ENCODE measurements at places on chromosomes 2 and 18. TPM values are rescaled to one million over a fixed set of nuclear protein-coding genes. Genes with fewer than 3 reads are reported as not detected.

SERPINB13 gene
- total RNA-seq, result not detected

IL36G gene
- total RNA-seq, result not detected

SGPP2 gene
- not detected for total RNA-seq

UPP2 gene
- not detected for total RNA-seq

MAL gene
- total RNA-seq, result not detected

POTEJ gene
- total RNA-seq, result not detected

MDH1B gene
- total RNA-seq, result 0.54 TPM

DSEL gene
- 100 TPM for total RNA-seq

CRYGD gene
- total RNA-seq, result not detected

PLGLB2 gene
- total RNA-seq, result 0.72 TPM

DNA sequence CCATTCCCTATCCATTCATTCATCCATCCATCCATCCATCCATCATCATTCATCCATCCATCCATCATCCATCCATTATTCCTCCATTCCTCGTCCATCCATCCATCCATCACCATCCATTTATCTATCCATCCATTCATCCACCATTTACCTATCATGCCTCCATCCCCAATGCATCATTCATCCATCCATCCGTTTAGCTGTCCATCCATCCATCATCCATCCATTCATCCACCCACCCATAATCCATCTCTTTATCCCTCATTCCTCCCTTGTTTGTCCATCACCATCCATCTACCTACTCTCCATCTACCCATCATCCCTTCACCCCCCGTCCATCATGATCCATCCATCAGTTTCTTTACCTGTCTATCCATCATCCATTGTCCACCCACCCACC lies 13.6 kb downstream of the NFATC1 start:
- H3K27ac ChIP-seq, result no peak overlapping the region
- no peaks in the 10 kb centered on the region for H3K4me1 ChIP-seq
- H3K27me3 ChIP-seq, result no peaks in the 10 kb centered on the region
- H3K36me3 ChIP-seq, result peaks cover 14% of the 10 kb centered on the region
- no peak for DNase-seq

DNA sequence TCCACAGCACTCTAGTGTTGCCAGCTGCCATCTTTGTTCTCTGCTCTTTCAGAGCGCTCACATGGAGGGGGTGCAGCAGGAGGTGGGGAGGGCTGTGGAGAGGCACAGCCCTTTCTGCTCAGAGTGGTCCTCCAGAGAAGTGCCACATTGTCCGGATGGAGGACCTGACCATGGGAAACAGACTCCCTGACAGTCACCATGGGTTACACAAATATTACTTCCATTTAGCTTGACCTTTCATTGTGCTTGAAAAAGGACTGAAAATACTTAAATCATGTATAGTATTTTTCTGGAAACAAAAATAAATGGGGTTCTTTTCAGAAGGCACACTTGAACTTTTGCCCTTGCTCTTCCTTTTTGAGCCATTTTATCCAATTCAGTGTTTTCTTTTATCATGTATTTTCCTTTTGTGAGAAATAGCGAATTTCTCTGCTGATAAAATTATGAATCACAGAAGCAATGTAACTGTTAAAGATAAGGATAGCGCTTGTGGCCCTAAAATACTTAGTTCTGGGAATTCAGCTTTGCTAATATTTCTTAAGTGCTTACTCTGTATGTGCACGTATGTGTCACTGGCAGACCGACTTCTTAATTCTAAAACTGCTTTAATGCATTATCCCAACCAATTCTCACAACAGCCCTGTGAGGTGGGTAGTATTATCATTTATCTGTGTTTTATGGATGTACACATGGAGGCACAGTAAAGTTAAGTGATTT lies 34.2 kb downstream of the SPATS2L start:
- H3K36me3 ChIP-seq, result peaks cover 4% of the 10 kb centered on the region
- H3K27me3 ChIP-seq, result no peaks in the 10 kb centered on the region
- peak overlapping the region; percentile 31 for H3K27ac ChIP-seq
- peak; percentile 23 for DNase-seq

DNA sequence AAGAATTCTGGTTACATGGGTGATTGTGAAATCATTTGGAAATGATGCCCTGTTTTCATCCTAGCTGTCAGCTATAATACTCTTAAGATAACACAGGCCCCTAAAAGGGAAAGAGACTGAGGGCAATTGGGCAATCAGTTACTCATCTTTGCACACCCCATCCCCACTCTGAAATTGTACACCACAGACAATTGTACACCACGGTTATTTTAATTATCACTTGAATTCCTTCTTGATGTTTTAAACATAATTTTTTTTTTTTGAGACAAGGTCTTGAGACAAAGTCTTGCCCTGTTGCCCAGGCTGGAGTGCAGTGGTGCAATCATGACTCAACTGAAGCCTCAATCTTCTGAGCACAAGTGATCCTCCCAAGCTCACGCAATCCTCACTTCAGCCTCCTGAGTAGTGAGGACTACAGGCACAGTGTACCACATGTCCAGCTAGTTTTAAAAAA lies 862.4 kb upstream of the ACVR2A start:
- no peaks in the 10 kb centered on the region for H3K36me3 ChIP-seq
- peak overlapping the region; percentile 24 for H3K27ac ChIP-seq
- DNase-seq, result peak; percentile 69
- H3K27me3 ChIP-seq, result no peaks in the 10 kb centered on the region

DNA sequence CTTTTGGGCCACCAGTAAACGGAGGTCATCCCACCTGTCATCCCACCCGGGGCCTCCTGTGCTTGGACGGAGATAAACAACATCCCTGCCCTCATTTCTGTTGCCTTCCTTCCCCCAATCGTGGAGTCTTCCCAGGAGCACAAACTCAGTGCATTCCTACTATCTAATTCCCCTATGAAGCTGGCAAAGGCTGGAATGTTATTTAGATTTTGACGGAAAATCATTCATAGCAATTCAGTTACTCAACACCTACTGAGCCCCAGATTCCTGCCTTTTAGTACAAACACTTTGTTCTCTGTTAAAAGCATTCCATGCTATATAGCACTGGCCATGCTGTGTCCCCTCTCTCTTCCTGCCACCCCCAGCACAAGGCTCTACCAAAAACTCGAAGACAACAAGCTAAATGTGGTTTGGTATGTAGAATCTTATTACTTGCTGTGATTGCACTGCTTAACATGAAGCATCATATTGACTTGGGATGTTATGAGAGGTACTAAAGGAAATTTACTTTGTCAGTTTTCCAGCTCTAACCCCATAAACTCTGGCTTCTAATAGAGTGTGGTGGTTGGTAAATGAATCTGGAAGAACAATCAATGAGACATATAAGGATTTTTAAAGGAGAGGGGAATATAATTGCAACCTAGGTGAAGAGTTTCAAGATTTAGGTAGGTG lies 32.3 kb upstream of the IMPA2 start:
- peak overlapping the region; percentile 79 for H3K27ac ChIP-seq
- H3K4me1 ChIP-seq, result peaks cover 24% of the 10 kb centered on the region
- DNase-seq, result peak; percentile 68
- H3K27me3 ChIP-seq, result no peaks in the 10 kb centered on the region

DNA sequence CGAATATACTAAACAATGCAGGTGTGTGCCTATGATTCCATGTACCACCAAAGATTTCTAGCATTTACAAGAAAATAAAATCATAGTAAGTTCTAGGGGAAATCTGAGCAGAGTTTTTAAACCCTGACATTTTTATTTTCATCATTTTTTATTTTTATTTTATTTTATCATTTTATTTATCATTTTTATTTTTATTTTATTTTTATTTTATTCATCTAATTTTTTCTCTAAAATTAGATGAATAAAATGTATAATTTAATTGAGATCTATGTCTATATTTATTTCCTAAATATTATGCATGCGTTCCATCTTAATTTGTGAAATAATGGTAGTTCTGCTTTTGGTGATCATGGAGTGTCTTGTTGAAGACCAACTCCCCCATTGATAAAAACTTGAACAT lies 257.6 kb upstream of the DOK6 start:
- H3K4me1 ChIP-seq, result no peaks in the 10 kb centered on the region
- H3K27me3 ChIP-seq, result no peaks in the 10 kb centered on the region
- H3K27ac ChIP-seq, result no peak overlapping the region
- H3K4me3 ChIP-seq, result no peak overlapping the region
- no peak for DNase-seq

GRCh38 chr2:196233805-196234475 lies 62.6 kb upstream of the STK17B start:
- H3K27me3 ChIP-seq, result no peaks in the 10 kb centered on the region
- peak; percentile 27 for DNase-seq
- H3K4me1 ChIP-seq, result peaks cover 8% of the 10 kb centered on the region
- H3K27ac ChIP-seq, result no peak overlapping the region

GRCh38 chr2:67792681-67793091 lies 270.1 kb downstream of the C1D start:
- no peak for DNase-seq
- H3K4me1 ChIP-seq, result peaks cover 3% of the 10 kb centered on the region
- no peaks in the 10 kb centered on the region for H3K27me3 ChIP-seq
- H3K36me3 ChIP-seq, result no peaks in the 10 kb centered on the region
- H3K4me3 ChIP-seq, result no peak overlapping the region

DNA sequence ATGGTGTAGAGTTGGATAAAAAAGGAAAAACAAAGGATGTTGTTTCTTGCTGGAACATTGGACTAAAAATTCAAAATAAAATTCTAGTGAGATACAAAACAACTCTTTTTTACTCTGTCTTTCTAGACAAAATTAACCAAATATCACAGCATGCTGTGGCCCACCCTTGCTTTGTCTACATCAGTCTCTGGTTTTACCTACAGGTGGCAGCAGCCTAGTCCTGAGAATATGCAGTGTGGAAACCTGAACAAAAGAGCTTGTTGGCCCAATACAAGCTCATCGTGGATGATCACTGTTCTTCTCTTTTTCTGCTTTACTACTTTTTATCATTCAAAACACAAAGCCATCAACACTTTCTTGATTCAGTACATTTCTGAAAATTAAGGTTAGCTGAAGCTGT lies 210.4 kb downstream of the CDH19 start:
- H3K27ac ChIP-seq, result no peak overlapping the region
- H3K4me3 ChIP-seq, result no peak overlapping the region
- no peak for DNase-seq
- H3K4me1 ChIP-seq, result no peaks in the 10 kb centered on the region
- H3K27me3 ChIP-seq, result no peaks in the 10 kb centered on the region

DNA sequence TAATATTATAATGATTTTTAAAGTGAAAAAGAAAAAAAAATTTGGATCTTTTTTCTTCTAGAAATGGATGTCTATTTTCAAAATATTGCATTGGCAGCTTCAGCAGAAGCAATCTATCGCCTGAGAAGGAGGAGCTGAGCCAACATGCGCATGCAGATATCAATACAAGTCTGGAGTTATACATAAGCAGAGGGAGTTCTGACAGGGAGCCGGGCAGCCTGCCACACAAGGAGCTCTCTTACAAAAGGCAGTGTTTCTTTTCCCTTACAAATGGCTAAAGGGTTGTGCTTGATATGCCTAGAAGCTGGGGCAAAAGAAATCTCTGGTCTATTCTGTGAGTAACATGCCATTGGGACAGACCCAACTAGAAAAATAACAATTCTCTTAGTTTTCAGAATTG lies 291.9 kb upstream of the TRIB2 start:
- no peaks in the 10 kb centered on the region for H3K27me3 ChIP-seq
- peak; percentile 58 for DNase-seq
- no peak overlapping the region for H3K4me3 ChIP-seq
- H3K4me1 ChIP-seq, result peaks cover 15% of the 10 kb centered on the region
- H3K36me3 ChIP-seq, result no peaks in the 10 kb centered on the region
- H3K27ac ChIP-seq, result no peak overlapping the region

DNA sequence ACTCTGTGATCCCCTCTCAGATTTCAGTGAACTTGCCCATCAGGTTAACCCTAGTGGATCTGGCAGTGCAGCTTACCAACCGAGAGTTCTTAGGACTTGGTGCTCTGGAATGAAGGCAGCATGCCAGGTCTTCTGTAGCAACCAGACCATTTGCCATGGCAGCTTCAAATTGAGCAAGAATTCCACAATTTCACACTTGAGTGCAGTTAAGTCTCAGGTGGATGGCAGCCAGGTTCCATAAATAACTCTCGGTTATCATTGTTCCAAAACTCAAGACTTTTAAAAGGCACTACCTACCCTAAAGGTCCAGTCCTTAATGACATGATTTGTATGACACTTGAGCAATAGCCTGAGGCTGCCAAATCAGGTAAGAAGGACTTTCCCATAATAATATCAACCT lies 48.1 kb downstream of the GALNT3 start:
- no peak overlapping the region for H3K27ac ChIP-seq
- no peaks in the 10 kb centered on the region for H3K27me3 ChIP-seq
- H3K4me3 ChIP-seq, result no peak overlapping the region
- DNase-seq, result no peak

GRCh38 chr2:234483568-234484251 lies 13.2 kb downstream of the ARL4C start:
- no peak overlapping the region for H3K27ac ChIP-seq
- no peaks in the 10 kb centered on the region for H3K4me1 ChIP-seq
- DNase-seq, result no peak
- H3K4me3 ChIP-seq, result no peak overlapping the region
- no peaks in the 10 kb centered on the region for H3K27me3 ChIP-seq

DNA sequence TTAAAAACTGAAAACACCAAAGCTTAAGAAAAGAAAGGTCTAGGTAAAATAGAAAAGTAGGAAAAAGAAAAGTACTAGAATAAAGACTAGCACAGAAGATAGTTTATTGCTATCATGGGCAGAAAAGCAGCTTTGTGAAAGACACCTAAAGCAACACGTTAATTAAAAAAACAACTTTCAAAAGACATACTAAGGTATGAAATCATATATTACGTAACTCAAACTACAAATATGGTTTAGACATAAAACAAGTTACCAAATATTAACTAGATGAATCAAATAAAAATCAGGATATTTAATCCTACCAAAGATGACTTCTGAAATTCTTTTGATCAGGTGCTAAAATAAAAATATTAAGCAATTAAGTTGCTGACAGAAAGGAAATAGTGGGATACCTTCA lies 30.3 kb downstream of the RTTN start:
- no peak for DNase-seq
- no peaks in the 10 kb centered on the region for H3K36me3 ChIP-seq
- no peaks in the 10 kb centered on the region for H3K4me1 ChIP-seq
- no peak overlapping the region for H3K27ac ChIP-seq
- no peak overlapping the region for H3K4me3 ChIP-seq

DNA sequence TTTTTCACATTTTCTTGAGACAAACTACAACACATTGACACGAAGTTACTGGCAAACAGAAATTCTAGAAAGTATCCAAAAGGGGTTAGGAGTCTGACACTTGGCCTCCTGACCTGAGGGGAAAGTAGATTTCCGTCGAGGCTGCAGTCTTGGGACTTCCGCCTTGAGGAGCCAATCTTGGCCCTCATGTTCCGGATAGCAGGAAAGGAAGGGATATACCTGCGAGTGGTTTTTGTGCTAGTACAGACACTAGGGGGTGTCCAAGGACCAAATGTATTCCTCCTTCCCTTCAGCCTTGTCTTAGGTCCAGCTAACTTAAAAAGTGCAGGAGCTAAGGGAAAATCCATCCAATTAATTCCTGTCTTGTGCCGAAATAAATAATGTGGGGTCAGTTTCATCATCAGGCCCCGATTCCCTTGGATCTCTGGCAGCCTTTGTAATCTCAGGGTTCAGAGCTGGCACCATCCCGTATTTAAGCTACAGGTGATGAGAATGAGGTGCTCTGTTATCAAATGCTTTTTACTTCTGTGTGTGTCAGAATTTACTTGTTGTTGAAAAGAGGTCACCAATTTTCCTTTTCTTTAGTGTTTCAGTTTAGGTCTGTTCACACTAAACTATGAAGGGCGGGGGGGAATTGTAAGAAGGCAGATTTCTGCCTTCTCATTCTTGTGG lies 330.2 kb upstream of the FANCL start:
- no peak overlapping the region for H3K4me3 ChIP-seq
- H3K4me1 ChIP-seq, result no peaks in the 10 kb centered on the region
- no peaks in the 10 kb centered on the region for H3K36me3 ChIP-seq
- no peaks in the 10 kb centered on the region for H3K27me3 ChIP-seq
- DNase-seq, result peak; percentile 69
- H3K27ac ChIP-seq, result no peak overlapping the region

Measured in IMR-90 (cell line).